ENCODE measurements at places on chromosomes 11 and 22.
A peak's percentile ranks its signal among the peaks of the same experiment; 100 is the strongest.

- no peak for DNase-seq
These were observed 4.3 kb downstream of the CAPN5 start for GRCh38 chr11:77071077-77071476.

DNA sequence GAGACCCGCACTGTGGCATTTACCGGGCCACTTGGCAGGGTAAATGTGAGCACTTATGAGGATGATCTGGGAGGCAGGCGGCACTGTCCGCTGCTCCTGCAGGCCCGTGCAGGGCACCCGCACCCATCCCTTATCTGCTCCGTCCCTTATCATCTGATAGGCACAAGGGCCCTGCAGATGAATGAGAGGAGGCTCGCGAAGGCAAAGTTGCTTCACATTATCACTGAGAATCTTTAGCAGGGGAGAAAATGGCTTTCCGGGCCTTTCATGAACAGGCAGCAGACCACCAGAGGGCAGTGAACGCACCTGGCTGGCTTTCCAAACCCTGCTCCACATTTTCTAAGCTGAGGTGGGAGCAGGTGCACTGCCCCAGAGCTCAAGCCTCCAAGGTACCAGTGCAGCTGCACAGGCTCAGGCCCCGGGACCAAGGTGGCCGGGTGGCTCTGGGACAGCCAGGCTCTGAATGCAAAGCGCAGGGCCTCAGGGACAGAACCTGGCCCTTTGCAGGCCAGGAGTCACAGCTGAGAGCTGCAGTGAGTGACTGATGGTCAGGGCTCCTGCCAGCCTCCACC is 165.6 kb downstream of the SHANK2 start:
- DNase-seq, result no peak

GRCh38 chr11:61474013-61474643 is 34.4 kb upstream of the LRRC10B start:
- DNase-seq, result no peak

DNA sequence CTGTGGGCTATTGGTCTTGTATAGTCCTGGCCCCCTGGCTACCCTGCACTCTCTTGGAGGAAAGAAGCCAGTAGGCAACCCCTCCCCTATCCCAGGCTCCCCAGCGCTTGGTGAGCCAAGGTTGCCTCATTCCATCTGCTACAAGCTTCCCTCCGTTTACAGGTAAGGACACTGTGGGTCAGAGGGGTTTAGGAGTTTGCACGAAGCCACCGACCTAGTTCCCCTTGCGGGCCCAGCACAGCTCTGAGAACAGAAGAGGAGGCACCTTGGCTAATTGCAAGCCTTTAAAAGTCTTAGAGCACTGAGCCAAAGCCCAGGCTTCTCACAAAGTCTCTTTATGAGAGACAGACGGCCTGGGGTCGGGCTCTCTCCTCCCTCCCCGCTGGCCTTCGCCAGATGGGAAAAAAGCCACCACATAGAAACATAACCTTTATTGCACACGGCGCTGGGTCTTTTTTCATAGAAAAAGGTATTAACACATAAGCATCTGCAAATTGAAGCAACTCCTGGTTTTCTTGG is 99.8 kb downstream of the CEP164 start:
- DNase-seq, result no peak

DNA sequence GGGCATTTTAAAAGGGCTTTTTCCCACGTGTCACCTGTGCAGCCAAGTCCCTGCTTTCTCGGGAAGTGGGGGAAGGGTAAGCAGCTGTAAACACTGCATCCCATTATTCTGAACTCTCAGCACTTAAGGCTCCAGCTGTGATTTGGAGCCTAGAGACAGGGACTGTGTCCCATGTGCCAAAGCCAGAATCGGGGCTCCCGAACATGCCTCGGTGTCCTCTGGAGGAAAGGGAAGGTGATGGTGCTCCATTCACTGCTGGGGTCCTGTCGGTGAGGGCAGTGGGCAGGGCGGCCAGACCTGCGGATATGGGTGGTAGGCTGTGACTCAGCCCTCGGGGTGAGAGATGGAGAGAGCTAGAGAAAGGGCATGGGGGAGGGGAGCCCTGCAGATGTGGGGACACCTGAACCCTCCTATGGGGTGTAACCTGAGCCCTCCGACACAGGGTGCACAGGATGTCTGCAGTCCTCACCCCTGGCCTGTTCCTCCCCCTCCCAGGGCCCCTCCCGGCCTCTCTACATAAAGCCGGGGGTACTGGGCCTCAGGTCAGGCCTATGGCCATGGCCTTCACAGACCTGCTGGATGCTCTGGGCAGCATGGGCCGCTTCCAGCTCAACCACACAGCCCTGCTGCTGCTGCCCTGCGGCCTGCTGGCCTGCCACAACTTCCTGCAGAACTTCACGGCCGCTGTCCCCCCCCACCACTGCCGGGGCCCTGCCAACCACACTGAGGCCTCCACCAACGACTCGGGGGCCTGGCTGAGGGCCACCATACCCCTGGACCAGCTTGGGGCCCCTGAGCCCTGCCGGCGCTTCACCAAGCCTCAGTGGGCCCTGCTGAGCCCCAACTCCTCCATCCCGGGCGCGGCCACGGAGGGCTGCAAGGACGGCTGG is 31.8 kb downstream of the CAPN1 start:
- DNase-seq, result peak; percentile 62

GRCh38 chr11:1557904-1558774 is 13.9 kb downstream of the DUSP8 start:
- DNase-seq, result no peak

- peak; percentile 41 for DNase-seq
These were observed at the start of gene B3GAT1 for GRCh38 chr11:134412203-134413042. TSS of gene B3GAT1 (minus strand) at chr11:134412242. CDS start at chr11:134387659, 24,583 bp downstream.

GRCh38 chr11:43234881-43235280 is 76.9 kb upstream of the API5 start:
- DNase-seq, result no peak

GRCh38 chr22:35894937-35895708 is 133.5 kb downstream of the RBFOX2 start:
- peak; percentile 13 for DNase-seq

- DNase-seq, result no peak
These were observed 26.1 kb downstream of the SHISAL1 start for GRCh38 chr22:44286646-44287045.

- DNase-seq, result no peak
These were observed 173.3 kb downstream of the TBC1D22A start for GRCh38 chr22:46935506-46936377.

GRCh38 chr22:17705951-17706900 is 67.7 kb downstream of the BCL2L13 start:
- peak; percentile 42 for DNase-seq

DNA sequence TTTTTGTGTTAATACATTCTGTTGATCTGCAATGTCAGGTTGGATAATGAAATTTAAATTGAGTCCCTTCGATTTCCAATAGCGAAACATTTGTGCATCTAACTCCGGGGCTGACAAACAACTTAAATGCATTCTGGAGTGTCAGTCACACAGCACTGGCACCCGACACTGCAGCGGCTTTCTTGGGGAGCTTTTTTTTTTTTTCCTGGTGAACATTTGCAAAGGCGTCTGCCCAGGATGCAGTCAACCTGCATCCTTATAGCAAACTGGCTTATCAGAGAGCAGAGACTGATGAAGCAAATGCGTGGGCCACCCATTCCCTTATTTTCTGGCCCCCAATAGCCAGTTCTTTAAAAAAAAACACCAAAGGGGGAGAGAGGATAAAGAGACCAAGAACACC is 1167.7 kb downstream of the LRRC4C start:
- DNase-seq, result no peak

GRCh38 chr22:40441761-40442390 is 71.5 kb downstream of the SGSM3 start:
- no peak for DNase-seq
